CD14-positive monocyte (primary cell): ENCODE measurements at places on chromosomes 13 and 19.
A peak's percentile ranks its signal among the peaks of the same experiment; 100 is the strongest.

DNA sequence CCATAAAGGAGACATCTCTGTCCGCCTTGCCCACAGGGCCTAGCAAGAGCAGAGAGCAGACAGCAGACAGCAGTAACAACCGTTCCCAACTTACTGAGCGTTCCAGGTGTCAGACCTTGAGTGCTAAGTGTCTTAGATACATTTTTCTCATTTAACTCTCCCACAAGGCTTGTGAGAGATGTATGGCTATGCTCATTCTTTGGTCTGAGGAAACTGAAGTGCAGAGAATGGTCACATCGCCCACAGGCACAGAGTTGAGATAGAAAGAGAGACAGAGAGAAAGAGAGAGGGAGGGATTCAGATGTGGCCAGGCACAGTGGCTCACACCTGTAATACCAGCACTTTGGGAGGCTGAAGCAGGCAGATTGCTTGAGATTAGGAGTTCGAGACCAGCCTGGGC is 14.3 kb downstream of the MEIOSIN start:
- DNase-seq = no peak

DNA sequence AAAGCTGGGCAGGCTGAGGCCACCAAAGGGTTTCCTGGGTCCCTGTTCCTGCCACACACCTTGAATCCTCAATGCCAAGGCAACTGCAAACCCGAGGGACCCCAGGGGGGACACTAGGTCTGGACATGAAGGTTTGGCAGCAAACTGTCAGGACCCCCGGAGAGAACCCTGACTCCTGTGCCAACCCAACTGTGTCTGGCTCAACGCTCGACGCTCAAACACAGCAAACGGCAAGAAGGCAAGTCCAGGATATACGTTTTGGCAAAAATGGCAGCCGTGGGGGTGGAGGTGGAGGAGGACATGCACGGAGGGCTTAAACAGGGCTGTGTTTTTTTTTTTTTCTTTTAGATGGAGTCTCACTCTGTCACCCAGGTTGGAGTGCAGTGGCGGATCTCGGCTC is 73.0 kb downstream of the GADD45B start:
- no peak for DNase-seq

- DNase-seq = no peak
These were observed 24.6 kb upstream of the KLF12 start for GRCh38 chr13:74158571-74159352.

GRCh38 chr19:57068921-57069697 is 50.7 kb upstream of the USP29 start:
- DNase-seq = no peak

DNA sequence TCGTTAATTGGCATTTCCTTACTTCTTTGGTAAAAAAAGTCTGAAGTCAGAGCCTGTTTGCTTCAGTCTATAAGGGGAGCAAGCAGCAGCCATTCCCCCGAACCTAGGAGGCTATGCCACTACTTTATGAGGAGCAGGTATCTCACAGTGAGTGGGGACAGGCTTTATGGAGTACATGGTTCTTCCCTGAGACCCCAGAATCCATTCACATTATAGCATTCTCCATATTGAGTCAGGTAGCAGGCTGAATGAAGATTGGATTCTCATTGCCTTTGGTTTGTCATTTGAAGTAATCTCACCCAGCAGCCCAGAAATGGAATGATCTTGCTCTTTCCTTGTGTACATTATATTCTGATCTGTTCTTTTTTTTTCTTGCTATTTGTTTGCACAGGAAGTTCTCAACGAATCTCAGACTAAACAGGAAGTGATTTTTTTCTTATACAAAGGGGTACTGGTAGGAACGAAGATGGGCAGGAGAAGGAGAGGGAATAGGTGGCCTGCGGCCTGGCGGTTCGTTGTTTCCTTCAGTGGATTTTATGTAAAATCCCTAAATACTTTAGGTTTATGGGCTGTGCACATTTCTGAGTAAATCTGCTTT is 74.4 kb downstream of the ARHGAP35 start:
- DNase-seq = no peak

DNA sequence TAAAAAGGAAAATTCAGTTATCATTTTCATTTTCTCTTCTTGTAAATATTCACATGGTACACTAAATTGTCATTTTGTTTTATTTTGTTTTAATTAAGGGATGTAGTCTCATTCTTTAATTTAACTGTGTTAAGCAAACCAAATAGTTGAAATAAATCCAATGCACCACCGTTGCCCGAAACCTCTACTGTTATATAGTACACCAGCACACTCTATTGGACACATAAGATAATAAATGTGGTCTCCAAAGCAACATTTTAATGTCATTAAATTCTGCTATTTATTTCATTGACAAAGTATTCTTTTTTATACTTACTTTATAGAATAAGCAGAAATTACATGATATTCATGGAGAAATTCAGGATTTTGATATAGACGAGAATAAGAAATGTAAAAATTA is 156.4 kb upstream of the FREM2 start:
- no peak for DNase-seq

- no peak for DNase-seq
These were observed 98.0 kb downstream of the SPRY2 start for GRCh38 chr13:80242728-80243427.

DNA sequence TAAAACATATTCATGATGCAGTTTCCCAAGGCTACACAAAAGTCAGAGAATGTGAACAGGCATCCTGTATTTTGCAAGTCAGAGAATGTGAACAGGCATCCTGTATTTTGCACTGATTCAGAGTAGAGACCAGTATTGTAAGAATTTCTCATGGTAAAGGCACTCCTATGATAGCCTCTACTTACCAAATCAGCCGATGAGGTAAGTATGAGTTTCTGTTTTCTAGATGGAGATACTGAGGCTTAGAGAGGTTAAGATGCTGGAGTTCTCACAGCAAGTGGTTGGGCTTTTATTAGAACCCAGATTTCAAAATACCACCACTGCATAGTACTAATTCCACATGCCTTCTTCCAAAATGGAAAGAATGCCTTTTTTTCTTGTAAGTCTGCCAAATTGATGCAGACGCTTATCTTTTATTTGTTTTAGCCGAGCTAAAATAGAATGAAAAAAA is 12.3 kb downstream of the TPT1 start:
- no peak for DNase-seq

- no peak for DNase-seq
These were observed 20.5 kb downstream of the EPS8L1 start for GRCh38 chr19:55096061-55096701.

- DNase-seq = peak; percentile 69
These were observed 13.4 kb upstream of the SIGLEC12 start for GRCh38 chr19:51514866-51515481.

GRCh38 chr19:43858174-43858573 is 31.1 kb downstream of the ZNF283 start:
- no peak for DNase-seq

- DNase-seq = no peak
These were observed 187.6 kb downstream of the STK24 start for GRCh38 chr13:98389319-98389718.

DNA sequence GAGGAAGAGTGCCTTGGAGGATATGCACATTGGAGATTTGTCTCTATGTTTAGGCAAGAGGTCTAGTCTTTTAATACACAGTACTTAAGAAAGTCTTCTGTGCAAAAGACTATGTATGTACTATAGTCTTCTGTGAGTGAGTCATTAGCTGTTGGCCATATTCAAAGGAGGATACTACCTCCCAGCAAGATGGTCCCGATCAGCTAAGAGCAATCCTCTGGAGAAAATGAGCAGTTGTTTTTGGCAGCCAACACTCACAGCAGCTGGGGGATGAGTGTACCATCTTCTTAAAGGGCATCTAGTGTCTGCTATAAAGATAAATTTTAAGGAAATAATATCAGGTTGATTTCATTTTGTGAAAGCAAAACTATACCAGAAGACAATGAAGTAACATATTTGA is 487.8 kb downstream of the KCTD12 start:
- no peak for DNase-seq

DNA sequence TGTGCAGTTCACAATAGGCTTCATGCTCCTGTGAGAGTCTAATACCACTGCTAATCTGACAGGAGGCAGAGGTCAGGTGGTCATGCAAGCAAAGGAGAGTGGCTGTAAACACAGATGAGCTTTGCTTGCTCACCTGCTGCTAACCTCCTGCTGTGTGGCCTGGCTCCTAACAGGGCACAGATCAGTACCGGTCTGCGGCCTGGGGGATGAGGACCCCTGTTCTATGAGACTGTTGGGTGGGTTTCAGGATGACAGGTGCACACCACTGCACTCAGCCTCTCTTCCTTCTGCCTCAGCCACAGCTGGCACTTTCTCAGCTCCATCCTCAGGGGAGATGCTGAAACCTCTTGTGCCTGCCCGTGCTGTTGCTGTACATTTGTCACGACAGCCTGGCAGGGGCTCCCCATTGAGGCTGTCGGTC is 9.7 kb downstream of the CLEC4G start:
- DNase-seq = no peak

DNA sequence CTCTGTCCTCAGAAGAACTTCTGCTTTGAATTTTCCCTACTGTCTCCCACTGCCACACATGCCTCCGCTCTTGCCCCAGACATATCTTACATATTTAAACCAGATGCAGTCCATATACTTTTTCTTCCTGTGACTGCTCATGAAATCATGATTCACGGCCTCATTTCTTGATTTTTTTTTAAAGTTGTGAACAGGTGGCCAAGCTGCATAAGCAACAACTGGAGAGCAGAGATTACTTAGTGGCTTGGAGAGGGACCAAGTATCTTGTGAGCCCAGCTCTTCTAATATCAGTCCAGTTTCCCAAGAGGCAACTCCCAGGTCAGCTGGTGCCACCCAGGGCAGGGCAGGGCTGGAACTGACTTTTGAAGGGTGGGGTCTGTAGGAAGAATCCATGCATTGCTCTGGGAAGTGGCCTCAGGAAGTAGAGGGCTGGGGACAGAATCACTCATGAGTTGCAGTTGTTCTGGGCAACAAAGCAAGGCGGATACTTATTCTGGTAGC is 152.4 kb downstream of the LMO7 start:
- no peak for DNase-seq

- no peak for DNase-seq
These were observed 66.8 kb downstream of the KCTD15 start for GRCh38 chr19:33863436-33863835.

DNA sequence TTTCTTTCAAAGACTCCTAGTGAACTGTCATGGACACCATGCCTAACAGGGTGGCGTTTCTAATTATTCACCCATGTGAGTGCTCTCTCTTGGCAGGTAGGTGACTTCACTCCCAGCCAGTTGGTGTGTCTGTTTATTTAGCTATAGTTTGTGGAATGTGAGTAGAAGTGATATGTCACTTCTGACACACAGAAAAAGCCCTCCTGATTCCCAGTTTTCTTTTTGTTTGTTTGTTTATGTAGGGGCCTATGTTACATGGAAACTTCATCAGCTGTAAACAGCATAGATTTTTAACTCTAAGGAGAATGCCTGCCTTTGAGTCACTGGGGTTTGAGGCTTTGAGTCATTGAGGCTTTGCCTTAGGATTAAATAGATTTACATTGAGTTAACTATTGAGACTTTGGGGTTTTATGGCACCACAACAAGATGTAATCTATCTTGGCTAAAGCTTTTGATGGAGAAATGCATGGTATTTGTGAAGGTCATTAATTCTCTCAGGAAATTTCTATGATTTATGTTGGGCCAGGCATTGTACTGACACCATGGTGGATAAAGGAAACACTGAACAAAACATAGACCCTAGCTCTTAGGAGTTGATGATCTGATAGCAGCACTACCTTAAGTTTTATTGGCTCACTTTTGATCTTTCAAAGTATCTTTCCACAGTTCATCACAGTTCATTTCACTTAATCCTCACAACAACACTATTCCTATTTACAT is 45.3 kb downstream of the UFM1 start:
- no peak for DNase-seq

DNA sequence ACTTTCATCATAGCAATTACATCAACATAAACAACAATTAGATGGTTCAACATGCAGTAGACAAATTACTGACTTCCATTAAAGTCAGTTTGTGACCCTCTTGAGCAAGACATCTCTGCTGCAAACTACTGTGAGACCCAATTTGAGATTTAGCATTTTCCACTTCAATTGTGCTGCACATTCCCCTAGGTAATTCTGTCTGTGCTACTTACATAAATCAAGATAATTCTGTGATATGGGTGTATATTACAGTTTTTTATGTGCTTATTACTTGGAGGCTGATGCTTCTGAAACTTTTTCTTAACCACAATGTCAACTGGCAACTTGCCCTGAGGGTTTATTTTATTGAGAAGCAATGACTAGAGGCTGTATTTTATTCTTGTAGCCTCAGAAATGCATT is 1714.4 kb downstream of the OLFM4 start:
- DNase-seq = no peak

DNA sequence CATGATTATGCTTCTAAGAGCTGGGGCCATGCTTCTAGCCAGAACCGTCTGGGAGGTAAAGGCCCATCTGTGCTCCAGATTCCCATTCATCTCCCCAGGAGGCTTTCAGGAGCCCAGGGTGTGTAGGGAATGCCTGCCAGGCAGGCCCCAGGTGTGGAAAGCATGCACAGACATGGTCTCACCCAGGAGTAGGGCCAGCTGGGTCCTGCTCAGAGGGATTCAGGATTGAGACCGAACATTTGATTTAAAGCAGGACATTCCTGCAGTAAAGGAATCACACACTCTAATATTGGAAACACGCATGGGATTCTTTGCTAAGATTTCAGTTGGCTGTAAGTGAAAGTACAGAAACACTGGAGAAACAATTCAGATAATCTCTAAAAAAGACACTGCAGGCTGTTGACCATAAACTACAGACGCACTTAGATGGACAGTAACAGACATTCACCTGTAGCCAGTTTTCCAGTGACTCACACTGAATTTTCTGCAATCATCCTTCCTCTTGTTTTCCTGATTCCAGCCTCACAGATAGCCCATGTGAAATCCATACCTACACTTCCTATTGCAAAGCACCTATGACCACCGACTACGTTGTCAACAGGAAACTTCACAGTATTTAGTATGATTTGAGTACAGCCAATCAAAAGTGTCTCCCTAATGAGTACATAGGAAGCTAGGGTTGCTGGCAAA is 257.8 kb downstream of the TBC1D4 start:
- no peak for DNase-seq
